ENCODE measurements at places on chromosomes 12 and 14. TPM values are rescaled to one million over a fixed set of nuclear protein-coding genes. Genes with fewer than 3 reads are reported as not detected.

SERPINA12 gene
- not detected for total RNA-seq

GRCh38 chr12:108313241-108313605 is 25.9 kb downstream of the CMKLR1 start:
- peak; percentile 94 for DNase-seq

DNA sequence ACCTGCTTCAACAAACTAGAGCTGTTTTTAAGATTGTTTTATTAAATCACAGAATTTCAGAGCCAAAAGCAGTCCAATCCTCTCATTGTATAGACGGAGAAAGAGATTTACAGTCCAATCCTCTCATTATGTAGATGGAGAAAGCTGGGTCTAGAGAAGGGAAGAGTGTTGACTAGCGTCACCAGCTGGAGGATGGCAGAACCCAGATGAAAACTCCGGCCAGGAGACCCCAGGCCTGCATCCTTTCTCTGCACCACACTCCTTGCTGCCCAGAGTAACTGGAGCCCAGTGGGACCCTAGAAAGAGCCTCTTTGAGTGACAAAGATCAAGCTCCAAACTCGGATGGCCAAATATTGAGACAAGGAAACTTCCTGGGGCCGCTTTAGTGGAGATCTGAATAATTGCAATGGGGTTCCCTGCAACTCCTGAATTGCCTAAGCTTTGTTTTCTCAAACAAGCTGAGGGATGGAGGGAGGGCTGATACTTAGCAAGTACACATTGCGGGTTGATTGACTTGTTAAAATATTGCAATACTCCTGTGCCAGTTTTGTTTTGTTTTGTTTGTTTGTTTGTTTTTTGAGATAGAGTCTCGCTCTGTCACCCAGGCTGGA is 12.5 kb downstream of the AMDHD1 start:
- no peak for DNase-seq

DNA sequence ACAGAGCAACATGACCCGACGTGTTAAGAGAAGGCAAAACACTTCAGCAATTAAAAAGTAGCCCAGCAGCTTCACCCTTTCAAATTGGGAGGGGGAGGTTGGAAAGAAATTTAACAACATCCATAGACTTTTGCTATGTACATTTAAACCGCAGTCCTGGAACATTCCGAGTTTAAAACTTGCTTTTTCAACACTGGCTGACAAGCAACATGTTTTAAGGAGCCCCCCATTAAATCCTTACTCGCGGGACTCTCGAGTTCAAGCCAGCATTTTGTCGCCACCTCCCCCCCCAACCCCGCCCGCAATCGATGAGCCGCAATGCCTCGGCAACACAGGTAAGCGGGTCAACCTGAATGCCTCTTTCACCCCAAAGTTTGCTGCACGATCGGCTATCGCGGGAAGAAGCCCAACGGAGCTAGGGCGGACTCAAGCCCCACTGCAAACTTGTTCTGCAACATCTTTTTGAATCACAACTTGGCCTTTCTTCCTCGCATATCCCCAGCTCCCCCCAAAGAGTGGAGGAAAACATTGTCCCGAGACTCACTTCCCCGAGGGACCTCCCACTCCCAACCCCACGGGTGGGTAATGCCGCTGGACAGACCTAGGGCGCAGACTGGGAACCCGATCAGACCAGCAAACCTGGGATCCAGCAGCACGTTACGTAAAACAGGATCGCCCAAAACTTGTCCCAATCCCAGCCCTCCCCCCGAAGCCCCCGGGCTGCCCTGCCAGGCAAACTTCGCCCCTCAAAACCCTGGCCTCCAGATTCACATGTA is 777 bp downstream of the ZFP36L1 start:
- DNase-seq, result no peak

CPM gene
- total RNA-seq, result 1.7 TPM

DNA sequence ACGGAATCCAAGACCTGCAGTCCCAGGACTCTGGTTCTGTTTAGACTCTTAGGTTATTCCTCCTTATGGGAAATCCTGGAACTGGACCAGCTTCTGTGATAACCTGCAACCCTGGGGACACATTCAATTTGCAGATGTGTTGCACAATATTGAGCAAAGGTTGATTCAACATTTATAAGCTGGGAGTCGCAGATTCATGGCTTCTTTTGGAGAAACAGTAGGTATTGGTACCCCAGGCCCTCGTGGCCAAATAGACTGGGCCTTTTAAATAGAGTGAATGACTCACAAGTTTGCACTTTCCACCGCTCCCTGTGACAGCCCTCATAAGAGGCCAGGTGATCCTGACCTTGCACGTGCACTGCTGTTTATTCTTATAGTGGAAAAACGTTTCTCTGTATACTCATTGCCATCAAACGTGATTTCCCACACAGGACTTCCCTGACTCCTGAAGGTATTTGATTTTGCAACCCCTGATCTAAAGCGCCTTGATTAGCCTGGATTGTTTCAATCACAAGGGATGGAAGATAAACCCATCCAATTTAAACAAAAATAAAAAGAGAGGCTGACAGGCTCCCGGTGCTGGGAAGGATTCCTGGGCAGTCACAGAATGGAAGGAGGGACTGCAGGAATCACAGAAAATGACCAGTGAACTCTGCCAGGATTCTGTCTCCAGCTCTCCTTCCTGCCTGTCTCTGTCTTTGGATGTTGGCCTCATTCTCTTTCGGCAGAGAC is 98.0 kb downstream of the VCPKMT start:
- no peak for DNase-seq

- no peak for DNase-seq
These were observed 138.5 kb downstream of the ANO6 start for GRCh38 chr12:45354399-45354798.

BCL11B gene
- 2.6 TPM for total RNA-seq

CFAP251 gene
- 15.9 TPM for total RNA-seq

DNA sequence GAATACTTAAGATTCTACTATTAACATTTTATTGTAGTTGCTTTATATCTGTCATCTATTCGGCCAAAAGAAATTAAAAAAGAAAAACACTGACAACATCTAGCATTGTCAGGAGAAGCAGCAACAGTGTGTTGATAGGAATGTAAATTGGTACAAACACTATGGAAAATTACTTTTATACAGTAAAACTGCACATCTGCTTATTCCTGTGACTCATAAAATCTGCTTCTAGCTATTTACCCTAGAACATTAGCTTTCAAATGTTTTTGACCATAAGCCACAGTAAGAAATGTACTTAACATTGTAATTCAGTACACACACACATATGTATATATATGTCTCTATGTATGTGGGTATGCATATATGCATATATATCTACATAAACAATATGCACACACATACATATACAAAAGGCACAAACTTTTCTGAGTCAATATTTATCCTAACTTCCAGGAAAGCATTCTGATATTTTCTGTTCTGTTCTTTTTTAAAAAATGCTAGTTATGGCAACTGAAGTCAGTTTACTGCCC is 278.9 kb upstream of the GARIN2 start:
- DNase-seq, result no peak

- DNase-seq, result no peak
These were observed 367.2 kb upstream of the LMO3 start for GRCh38 chr12:16972923-16973770.

DNA sequence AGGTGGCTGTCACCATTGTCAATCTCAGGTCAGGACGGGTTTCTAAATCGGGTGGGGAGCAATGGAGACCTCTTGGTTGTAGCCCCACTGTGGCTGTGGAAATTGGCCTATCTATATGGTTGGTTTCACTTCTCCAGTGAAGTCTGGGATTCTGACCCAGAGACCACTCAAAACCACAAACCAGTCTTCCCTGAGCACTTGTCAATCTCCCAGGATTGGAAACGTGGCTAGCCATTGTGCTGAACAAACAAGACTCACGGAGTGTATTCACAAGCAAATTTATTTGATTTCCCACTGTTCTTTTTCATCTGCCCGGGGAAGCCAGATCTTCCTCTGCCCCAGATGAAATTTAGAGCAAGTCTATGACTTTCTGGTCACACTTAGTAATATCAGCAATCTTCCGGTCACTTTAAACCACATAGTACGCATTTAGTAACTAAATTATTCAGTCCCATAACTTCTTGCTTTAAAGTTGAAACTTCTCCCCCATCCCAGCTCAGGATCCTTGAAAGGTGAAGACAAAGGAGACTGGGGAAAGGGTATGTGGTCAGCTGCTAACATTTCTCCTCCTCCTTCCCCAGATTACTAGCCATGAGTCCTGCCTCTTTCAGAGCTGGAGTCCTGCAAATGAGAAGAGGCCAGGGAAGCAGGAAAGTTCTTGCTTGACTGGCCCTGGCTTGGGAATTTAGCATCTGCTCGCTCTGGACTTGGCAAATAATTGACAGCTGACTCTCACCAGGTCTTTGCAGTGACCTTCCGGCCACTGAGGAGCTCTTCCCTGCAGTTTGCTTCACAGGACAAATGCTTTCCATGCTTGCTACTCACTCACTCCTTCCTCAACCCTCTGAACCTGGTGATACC is 123.2 kb upstream of the MAX start:
- DNase-seq, result no peak
